ENCODE measurements at places on chromosomes 16 and 17.
A peak's percentile ranks its signal among the peaks of the same experiment; 100 is the strongest.

- DNase-seq = no peak
These were observed 809.5 kb upstream of the GOT2 start for GRCh38 chr16:59543641-59544040.

DNA sequence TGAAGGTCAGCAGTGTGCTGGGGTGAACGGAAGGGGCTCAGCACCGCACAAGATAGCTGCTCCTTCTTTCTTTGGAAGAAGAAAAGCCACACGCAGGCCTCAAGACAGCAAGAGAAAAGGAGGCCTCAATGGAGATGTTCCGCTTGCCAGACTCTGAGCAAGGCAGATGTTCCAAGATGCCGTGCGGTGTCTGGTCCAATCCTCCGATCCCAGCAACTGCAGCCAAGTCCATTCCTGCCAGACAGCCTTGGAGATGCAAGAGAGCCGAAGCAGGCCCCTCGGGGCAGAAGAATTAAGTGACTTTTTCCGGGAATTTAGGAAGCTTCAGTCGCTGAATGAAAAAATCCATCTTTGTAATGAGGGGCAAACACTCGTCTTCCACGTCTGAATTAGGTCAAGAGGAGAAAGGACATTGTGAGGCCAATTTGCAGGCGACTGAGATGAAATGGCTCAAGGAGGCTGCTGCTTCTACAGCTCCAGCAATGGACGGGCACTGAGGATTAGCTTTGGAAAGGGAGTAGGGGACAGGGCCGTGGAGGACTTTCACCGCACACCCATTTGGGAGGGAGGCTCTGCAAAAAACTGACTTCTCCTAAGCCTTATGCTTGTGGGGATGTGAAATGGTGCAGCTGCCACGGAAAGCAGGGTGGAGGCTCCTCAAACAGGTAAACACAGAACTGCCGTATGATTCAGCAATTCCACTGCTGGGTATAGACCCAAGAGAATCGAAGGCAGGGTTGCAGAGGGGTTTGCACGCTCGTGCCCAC, 44.7 kb downstream of the RPH3AL start:
- no peak for DNase-seq

DNA sequence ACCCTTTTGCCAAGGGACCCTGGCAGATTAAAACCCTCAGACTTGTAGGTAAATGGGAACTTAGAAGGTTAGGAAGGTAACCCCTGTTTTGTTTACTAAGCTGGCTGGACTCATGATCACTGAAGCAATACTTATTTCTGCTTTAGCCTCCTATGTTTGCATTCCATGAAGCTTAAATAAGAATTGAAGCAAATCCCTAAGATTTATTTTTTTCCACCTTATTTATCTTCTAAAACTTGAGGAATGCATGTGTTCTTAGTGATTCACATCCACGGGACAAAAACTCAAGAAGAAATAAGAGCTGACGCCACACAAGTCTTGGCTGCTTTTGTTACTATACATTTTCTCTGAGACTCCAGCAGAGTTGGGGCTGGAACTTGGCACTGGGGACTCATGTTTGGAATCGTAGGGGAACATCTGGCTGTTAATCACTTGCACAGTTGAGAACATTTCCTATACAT, 35.5 kb downstream of the CLUAP1 start:
- DNase-seq = no peak

DNA sequence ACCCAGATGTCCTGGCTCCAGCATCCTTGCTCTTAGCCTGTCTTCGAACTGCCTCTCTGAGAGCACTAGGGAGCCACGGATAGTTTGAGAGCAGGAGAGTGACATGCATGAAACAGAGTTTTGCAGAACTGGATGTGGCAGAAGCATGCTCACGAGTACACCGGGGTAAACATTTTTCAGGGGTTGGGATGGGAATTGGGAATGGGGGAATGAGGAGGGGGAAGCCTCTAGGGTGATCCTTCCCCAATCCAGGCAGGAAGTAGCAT, 34.2 kb upstream of the CIBAR2 start:
- no peak for DNase-seq

DNA sequence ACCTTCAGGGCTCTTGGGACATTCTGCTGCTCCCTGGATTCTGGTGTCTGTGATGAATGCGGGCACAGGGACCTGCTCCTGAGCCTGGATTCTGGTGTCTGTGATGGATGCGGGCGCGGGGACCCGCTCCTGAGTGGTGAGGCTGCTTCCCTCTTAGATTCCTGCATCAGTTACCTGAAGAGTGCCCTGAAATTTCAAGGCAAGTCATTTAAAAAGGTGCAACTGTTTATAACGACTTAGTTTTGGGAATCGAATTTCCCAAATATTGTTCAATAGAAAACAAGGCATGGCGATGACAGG, 7.0 kb downstream of the TMEM204 start:
- no peak for DNase-seq

DNA sequence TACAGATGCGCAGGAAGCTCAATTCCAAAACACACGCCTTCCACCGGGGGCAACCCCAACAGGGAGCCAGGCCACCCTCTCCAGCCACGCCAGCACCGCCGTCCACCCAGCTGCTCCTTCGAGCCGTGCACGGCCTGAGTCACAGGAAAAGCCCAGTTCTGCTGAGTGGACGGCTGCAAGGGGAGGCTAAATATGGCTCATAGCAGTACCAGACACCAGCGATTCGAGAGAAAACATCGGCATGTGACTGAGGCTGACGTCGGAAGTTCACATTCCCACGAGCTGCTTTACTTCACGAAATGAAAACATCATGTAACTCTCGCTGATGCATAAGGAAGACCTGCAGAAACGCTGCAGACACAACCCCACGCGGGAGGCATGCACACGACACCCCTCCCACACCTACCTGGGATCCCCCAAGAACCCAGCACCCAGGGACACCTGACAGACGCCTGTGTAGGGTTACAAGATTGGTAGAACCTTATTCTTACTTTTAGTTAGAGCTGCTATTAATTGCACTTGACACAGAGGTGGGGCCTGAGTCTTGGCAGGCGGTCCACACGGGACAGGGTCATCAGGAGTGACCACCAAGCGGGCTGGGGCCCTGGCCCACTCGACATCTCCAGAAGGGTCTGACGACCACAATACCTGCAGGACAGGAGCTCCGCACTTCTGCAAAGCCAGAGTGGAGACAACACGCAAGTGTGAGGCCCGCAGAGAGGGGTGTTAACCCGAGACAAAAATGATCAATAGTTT, 116.8 kb downstream of the ANKRD11 start:
- DNase-seq = no peak

- DNase-seq = peak; percentile 78
These were observed 47.7 kb downstream of the BEAN1 start for GRCh38 chr16:66474750-66475199.

GRCh38 chr17:43935204-43935925, 6.9 kb downstream of the PPY start:
- DNase-seq = no peak

DNA sequence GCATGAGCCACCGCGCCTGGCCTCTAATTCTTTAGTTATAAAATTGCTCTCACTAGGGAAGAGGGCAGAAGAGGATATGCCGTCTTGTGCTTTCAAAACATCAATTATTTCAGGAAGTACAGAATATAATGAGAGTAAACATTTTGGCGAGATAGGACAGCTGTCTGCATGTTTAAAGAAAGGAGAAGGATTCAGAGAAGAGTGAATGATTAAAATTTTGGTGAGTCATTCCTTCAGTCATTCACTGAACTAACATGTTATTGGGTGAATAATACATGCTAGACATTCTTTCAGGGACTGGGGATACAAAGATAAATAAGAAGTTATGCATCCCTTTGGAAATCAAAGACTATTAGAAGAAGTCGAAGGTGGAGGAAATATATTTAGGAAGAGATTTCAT, 590.3 kb upstream of the GOT2 start:
- no peak for DNase-seq

- DNase-seq = no peak
These were observed 6.5 kb downstream of the XPO6 start for GRCh38 chr16:28205117-28205899.

DNA sequence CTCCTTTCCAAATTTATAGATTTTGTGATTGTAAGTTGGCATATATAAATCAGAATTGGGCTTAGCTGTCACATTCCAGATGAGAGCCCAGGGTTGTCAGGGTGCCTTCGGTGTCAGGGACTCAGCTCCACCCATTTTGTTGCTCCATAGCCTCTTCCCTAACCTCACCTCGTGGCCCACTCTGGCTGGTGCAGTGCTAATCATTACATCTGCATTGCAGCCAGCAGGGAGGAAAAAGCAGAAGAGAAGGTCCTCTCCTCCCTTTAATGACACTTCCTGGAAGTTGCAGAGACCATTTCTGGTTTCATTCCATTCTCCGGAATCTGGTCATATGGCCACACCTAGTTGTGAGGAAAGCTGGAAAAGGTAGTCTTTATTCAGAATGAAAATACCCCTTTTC, 113.3 kb downstream of the CCT6B start:
- DNase-seq = no peak

GRCh38 chr17:68381076-68381900, 76.0 kb downstream of the WIPI1 start:
- DNase-seq = no peak

GRCh38 chr17:57955183-57955931, at the start of gene CUEDC1:
CUEDC1 (minus strand) TSS chr17:57955412; CDS start chr17:57885564, 69,848 bp downstream.
- peak; percentile 43 for DNase-seq

DNA sequence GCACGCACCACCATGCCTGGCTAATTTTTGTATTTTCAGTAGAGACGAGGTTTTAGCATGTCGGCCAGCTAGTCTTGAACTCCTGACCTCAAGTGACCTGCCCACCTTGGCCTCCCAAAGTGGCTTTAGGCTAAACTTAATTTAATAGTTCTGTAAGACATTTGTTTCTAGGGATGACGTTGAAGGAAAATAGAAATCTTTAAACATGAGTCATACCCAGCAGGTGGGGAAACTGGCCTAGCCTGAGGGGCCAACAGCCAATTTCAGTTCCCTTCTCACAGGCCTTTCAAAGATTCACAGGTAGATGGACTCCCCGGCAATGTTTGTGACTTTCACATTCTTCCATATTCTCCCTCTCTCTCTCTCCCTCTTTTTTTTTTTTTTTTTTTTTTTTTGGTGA, 18.1 kb upstream of the ITPRIPL2 start:
- DNase-seq = no peak

- DNase-seq = no peak
These were observed 28.9 kb downstream of the ADCY9 start for GRCh38 chr16:4087099-4087885.

DNA sequence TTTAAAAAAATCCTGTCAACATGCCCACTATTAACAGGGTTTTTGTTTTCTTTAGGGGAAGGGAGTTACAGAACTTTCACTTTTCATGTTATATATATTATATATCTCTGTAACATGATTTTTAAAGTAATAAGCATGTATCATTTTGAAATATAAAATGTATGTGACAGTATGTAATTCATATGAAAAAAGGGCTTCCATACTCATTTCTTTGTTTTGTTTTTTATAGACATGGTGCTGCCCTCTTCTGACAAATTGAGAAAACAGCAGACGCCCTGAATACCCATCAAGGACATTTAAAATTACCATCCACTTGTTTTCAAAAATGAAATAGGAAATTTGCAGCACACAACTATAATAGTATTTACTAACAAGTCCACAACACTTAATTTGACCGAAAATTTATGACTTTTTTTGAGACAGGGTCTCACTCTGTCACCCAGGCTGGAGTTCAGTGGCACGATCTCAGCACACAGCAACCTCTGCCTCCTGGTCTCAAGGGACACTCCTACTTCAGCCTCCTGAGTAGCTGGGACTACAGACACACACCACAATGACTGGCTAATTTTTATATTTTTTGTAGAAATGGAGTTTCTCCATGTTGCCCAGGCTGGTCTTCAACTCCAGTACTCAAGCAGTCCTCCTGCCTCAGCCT, 30.4 kb downstream of the CFDP1 start:
- DNase-seq = peak; percentile 53

GRCh38 chr16:51556694-51557340, 405.7 kb upstream of the SALL1 start:
- no peak for DNase-seq

- no peak for DNase-seq
These were observed 8.2 kb downstream of the LRRC37B start for GRCh38 chr17:32015245-32016013.

- DNase-seq = no peak
These were observed 7.5 kb upstream of the TBX21 start for GRCh38 chr17:47725446-47726111.

DNA sequence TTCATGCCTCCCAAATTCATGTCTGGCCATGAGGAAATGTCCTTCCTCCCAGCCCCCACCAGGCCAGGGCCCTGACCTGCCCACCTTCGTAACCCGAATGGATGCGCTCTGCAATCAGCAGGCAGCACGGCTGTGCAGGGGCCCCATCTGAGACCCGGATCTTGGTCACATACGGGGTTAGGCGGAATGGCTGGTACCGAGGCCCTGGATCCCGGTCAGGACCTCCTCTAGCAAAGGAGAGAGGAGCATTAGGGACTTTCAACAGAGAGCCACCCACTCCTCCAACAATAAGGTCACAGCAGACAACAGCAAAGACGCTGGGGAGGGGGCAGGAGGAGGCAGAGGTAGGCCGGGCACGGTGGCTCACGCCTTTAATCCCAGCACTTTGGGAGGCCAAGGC, 3.6 kb downstream of the PER1 start:
- DNase-seq = no peak

- no peak for DNase-seq
These were observed 7.2 kb upstream of the CCL8 start for GRCh38 chr17:34312080-34312479.

DNA sequence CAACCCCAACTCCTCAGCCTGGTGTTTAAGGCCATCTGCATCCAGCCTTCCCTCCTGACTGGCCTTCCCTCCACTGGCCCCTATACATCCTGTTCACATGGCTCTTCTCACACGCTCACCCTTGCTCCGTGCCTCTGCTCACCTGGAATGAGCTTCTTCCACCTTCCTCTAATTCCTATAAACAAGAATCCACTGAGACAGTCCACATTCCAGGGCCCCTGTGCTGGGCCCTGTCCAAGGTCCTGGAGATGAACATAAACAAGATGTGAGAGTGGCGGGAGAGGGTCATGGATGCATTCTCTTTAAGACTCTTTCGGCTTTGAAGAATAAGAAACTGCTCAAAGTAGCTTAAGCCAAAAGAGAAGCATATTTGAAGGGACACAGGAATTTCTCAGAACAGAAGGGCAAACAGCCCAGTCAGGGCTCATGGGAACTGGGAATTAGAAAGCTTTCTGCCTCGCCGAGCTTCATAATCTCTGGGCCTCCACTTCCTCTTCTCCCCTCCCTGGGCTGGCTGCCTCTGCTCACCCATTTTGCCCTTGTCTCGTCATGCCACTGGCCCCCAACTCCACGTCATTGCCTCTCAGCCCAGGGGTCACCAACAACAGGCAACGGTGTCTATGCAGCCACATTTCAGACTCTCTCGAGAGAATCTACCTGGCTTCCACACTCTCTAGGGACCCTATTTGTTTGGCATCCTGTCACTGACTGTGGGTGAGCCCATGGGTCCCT, 13.5 kb downstream of the SPPL2C start:
- no peak for DNase-seq
